ENCODE measurements at places on chromosomes 6 and 20.
A peak's percentile ranks its signal among the peaks of the same experiment; 100 is the strongest.

- DNase-seq: no peak
Observed at GRCh38 chr20:19256085-19256484, 43.6 kb downstream of the SLC24A3 start.

- no peak for DNase-seq
Observed at GRCh38 chr20:35237486-35237885, 11.0 kb downstream of the MMP24 start.

- no peak for DNase-seq
Observed at GRCh38 chr20:1761598-1761997, 104.0 kb upstream of the SIRPG start.

GRCh38 chr6:150150821-150151646 lies 8.2 kb downstream of the PPP1R14C start:
- peak; percentile 32 for DNase-seq

- no peak for DNase-seq
Observed at GRCh38 chr6:39599973-39600372, 125.2 kb downstream of the KIF6 start.

GRCh38 chr6:128339635-128340450 lies 180.6 kb downstream of the PTPRK start:
- DNase-seq: no peak

- DNase-seq: peak; percentile 16
Observed at GRCh38 chr6:161557333-161558107, 283.7 kb upstream of the AGPAT4 start.

- no peak for DNase-seq
Observed at GRCh38 chr6:117280922-117281321, 15.6 kb downstream of the VGLL2 start.

GRCh38 chr20:23147964-23148730 lies 62.0 kb upstream of the CD93 start:
- DNase-seq: no peak

DNA sequence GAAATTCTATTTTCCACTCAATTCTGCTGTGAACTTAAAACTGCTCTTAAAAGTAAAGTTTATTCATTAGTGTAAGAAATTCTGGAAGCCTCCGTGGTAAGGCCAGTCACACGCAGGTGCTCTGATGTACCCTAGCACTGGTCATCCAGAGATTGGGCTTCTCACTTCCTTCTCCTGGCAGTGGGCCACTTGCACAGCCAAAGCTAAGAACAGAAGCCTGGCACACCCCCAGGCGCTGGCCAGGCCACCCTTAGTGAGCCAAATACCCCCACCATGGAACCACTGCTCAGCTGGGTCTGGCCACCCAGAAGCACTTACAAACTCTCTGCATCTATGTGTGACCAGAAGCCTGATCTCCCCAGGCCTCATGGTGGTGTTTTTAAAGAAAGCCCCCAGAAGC lies 35.3 kb upstream of the ARFGEF2 start:
- no peak for DNase-seq
